ENCODE measurements at places on chromosomes 11 and 22.

DNA sequence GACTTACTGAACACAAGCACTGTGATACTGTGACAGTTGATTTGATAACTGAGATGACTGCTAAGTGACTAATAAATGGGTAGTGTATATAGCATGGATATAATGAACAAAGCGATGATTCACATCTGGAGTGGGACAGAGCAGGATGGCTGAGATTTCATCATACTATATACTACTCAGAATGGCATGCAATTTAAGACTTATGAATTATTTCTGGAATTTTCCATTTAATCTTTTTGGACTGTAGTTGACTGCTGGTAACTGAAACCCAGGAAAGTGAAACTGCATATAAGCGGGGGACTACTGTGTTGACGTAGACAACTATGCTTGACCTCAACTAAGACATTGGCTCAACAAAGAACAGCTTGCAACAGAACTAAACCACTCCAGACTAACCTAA is 20.0 kb upstream of the NUCB2 start:
- DNase-seq, result no peak

GRCh38 chr22:26617271-26618199 is at the start of gene CRYBB1:
Gene CRYBB1, minus strand, starts transcription at chr22:26618027. Its CDS starts 1,708 bp downstream, at chr22:26616319.
- no peak for DNase-seq

DNA sequence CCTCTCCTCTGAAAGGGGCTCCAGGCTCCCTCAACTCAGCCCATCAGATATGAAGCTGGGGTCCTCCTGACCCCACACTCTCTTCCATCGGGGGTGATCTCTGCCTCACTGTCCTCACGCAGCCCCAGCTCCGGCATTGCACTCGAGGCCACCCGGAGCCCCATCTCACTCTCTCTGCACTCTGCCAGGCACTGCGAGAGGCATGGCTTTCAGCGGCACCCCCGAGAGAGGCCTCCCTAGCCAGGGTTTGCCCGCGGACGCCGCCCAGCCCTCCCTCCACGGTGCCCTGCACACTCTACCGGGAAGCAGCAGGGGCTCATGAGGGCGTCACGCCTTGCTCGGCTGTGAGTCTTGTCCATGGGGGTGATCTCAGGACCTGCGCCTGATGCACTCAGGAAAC is 436.2 kb downstream of the BRD1 start:
- no peak for DNase-seq

DNA sequence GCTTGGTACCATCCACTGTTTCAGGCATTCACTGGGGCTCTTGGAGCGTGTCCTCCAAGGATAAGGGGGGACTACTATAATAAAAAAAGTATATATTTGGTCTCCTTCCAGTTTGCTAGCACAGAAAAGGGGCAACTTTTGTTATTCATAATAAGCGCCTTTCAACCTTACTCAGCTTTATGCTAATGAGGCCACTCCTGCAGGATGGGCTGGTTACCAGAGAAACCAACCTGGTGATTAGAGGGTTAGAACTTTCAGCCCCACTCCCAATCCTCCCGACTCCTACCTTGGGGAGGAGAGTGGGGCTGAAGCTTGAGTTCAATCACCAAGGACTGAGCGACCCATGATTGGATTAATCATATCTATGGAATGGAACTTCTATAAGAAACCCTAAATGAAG is 31.8 kb downstream of the PPFIBP2 start:
- DNase-seq, result no peak

GRCh38 chr22:46916886-46917770 is 154.7 kb downstream of the TBC1D22A start:
- no peak for DNase-seq

DNA sequence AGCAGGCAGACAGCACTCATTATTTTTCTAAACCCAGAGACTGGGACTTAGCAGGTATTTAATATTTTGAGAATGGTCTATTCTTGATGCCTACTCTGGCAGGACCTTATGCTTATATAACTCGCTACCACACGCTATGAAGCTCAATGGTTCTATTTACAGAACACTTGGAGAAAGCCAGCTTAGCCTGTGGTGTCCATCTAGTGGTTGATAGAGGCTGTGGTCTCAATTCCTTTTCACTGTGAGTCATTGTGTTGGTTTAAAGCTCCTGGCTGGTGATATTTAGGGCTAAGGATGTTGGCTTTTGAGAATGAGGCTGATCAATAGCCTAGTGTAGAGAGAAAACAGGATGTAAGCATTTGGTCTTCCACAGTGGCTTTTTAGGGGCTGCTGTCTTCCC is 206.4 kb downstream of the DBX1 start:
- DNase-seq, result no peak

- no peak for DNase-seq
These were observed 7.8 kb downstream of the MYEOV start for GRCh38 chr11:69301455-69302401.

GRCh38 chr11:106988151-106989077 is 29.9 kb downstream of the GUCY1A2 start:
- no peak for DNase-seq

- DNase-seq, result no peak
These were observed 18.2 kb upstream of the OR6A2 start for GRCh38 chr11:6817694-6818093.

GRCh38 chr11:115775846-115776245 is 271.6 kb upstream of the CADM1 start:
- no peak for DNase-seq

DNA sequence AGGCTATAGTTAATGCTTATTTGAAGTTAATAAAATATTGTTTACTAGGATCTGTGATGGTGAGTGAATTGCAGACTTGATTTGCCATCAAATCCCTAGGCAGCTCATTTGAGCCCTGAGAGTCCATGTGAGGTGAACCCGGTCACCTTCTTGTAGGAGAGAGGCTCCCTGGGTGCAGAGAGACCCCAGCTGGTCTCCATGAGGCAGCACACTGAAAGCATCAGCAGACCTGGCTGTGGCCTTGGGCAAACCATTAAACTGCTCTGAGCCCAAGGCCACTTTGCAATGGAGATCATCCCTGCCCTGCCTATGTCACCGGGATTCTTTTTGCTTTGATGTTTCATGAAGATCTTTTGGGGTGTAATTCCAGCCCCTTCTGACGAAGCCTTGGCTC is 125.2 kb downstream of the MICAL2 start:
- no peak for DNase-seq

- DNase-seq, result no peak
These were observed 47.2 kb downstream of the FBLN1 start for GRCh38 chr22:45549762-45550378.
